ENCODE measurements at places on chromosomes 11 and 22.

GRCh38 chr11:72631806-72632731, 42.2 kb downstream of the PDE2A start:
- DNase-seq, result no peak

DNA sequence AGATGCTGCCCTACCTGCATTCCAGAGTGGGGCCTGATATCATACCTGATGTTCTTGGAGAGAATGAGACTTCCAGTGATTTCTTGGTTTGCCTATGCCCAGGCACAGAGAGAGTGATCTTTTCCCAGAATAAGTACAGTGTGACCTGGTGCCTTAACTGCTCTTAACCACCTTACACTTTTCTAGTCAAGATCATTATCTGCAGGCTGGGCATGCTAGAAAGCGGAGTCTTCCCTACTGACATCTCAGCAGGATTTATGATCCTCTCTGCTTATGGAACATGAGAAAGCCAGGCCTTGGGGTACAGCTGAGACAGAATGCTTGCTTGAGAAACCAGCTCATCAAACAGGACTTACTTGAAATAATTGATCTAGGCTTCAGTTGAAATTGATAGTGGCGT, 53.1 kb downstream of the APIP start:
- DNase-seq, result no peak

DNA sequence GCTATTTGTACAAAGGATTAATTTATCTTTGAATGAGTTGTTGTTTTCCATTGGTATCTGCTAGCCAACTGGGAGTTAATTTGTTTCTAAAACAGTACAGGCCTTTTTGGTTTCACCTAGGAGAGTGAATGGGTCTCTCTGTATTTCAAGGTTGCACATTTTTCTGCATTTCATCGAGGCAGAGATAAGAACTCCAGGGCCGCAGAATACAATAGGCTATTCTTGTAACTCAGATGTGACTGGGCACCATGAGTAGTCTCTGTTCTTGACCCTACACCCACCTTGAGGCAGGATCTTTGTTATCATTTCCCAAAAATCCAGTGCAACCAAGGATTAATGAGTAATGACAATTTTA, 51.7 kb upstream of the OR9Q1 start:
- DNase-seq, result no peak

DNA sequence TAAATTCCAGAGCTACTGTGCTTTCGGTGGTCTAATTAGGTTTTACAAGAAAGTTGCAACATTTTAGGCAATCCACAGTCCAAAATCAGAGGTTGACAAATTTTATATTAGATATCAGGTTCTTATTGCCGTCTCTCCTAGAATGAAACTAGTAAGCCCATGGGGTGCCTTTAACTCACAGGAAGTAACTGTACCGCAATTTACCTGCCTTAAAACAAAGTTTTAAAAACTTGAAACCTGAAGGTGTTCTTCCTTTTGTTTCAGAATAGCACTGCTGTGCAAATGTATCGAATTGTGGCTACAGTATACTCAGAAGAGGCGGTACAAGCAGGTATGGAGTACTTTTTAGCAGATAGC, 77.2 kb downstream of the PISD start:
- no peak for DNase-seq

DNA sequence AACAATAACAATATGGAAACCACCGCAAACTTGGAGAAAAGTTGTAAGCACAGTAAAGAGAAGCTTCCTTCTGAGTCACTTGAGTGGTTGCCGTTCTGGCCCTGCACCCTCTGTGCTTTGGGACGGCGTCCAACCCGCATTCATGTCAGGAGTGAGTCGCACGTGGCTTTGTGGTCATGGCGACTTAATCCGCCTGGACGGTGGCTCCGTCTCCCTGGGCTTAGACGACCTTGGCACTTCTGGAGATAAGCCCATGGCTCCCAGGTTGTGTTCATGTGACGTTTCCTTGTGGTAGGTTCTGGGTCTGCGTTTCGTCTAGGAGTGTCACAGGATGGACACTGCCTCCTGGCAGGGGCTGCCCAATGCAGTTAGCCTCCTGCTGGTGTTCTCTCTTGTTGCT, 40.5 kb downstream of the TPCN2 start:
- DNase-seq, result peak; percentile 31

- no peak for DNase-seq
Observed at GRCh38 chr11:12171921-12172320, 61.5 kb downstream of the MICAL2 start.

DNA sequence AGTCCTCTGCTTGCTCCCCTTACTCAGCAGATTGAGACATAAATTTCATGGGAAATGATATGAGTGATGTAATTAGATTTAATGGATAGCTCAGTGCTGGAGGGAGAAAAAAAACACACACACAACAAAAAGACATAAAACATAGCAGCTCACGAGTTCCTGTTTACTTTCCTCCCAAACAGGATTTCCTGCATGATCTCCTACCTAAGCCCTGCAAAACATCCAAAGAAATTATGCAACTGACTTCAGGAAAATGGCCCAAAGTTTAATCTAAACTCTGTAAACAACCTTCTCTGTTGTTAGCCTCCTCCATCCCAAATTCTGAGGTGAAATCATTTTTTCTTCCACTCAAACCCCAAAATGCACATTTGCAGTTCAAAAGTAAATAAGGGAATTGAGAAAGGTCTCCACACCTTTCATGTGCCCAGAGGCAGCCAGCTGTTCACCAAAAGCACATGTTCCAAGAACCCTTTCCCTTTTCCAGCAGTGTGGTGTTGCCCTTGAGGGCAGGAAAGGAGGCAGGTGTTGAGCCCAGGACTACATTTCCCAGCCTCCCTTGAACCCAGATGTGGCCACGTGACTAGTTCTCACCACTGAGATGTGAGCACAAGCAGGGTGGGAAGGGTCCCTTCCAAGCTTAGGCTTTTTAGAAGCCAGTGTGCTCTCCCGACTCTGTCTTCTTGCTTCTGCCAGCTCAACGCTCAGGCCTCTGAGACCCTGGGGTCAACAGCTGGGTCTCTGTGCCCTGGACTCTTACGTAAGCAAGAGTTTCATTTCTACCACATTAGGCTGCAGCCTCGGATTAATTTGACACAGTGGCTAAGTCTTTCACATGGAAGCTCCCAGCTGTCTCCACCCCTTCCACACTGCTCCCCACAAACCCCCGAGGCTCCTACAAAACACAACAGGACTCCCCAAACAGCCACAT, 301.2 kb downstream of the CTTN start:
- no peak for DNase-seq

- no peak for DNase-seq
Observed at GRCh38 chr11:75471176-75471973, 38.4 kb upstream of the KLHL35 start.

GRCh38 chr22:37079158-37079557, 27.6 kb downstream of the KCTD17 start:
- DNase-seq, result no peak

DNA sequence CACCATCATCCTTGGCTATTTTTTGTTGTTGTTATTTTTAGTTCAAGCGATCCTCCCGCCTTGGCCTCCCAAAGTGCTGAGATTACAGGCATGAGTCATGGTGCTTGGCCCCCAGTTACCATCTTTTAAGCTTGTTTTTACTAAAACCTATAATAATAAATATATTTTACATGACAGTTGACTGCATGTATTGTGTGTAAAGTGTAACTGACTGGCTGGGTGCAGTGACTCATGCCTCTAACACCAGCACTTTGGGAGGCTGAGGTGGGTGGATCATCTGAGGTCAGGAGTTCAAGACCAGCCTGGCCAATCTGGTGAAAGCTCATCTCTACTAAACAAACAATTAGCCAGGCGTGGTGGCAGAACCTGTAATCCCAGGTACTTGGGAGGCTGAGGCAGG, 386.2 kb downstream of the TENM4 start:
- no peak for DNase-seq

GRCh38 chr11:83374311-83374710, 88.1 kb upstream of the CCDC90B start:
- no peak for DNase-seq
